ENCODE measurements at places on chromosomes 11 and 22.

DNA sequence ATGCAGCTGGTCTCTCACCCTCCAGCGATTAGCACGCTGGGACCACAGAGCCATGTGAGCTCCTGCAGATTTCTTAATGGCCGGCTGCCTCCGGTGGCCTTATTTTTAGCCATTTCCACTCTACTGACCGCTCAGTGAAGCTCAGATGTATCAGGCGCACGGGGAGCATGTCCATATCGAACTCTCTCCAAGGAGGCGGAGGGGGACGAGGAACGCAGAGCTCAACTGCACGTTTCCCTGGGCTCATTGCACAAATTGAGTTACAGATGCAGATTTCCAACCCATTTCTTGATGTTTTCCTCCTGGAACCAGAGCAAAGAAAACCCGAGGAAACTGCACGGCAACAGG lies 207.1 kb downstream of the CTTN start:
- no peak for DNase-seq

DNA sequence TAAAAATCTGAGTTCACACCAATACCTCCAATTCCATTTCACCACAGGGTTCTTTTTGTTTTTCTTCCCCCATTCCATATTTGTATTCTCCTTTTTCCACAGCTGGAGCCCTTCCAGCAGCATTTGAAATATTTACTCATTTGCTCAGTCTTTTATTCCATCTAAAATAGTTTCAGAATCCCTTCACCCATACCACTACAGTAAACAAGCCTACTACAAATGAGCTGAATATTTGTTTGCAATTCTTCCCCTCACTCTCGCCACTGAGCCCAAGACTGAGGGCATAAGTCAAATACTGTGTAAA lies 46.4 kb downstream of the ZNF143 start:
- no peak for DNase-seq

DNA sequence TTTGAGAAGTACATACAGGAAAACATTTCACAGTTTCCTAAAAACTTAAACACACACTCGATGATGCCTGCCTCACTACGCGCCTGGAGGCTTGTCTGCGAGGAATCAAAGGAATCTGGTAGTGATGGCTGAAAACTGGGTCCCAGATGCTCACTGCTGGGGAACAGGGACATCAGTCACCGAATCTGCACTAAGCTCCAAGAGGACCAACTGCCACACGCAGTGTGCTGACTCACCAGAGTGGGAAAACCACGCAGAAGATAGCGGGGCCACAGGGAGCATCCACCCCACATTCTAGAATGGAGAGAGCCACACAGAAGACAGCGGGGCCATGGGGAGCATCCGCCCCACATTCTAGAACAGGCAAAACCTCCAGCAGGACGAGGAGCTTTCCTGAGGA lies 24.3 kb upstream of the MOB2 start:
- no peak for DNase-seq

DNA sequence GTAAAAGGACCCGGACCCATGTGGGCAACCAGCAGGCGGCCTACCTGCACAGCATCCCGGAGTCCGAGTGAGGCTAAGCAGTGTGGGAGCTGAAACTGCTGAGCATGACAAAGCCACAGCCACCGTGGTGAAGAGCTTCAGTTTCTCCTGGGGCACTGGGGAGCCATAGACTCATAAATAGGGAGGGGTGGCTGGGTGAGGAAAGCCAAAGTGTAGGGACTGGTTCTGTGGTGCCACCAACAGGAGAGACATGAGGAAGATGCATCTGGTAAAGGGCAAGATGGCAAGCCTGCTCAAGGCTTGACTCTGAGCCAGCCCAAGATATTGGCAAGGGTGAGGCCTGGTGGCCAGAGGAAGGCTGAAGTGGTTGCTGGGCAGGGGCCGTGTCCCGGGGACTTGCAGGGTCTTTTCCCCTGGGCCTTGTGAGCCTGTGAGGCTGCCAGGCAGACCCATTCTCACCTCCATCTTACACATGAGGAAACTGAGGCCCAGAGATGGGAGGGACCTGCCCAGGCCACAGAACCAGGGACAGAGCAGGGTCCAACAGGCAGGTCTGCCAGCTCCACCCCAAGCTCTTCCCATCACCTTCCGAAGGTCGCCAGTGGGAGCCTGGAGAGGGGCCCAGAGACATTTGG lies 30.4 kb downstream of the CYTH4 start:
- no peak for DNase-seq

DNA sequence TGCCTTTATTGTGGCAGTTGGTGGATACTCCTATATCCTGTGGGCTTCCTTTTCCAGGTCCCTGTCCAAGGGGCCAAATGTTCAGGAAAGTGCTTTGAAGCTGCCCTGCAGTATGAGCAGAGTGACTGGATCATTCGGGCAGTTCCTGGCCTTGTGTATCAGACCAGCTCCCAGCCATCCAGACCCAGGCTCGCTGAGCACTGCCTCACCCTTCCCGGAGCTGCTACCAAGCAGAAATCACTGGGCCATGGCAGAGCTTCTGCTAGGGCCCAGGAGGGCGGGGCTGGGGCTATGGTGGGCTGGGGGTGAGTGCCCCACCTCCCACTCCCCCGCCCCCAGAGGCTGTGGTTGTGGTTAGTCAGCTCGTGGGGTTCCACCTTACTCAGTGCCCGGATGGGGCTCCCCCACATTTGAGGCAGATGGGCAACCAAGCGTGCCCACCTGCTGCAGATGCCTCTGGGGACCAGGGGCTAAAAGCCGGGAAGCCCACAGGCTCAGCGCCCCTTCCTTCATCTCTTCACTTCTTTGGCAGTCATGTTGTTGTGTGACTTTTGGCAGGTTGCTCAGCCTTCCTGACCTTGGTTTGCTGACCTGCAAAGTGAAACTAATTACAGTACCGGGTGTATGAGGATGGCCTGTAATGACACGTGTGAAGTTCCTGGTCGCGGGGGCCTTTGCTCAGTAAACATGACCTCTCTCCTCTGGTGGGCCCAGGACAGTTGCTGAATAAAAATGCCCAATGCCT lies 2.1 kb upstream of the LRRC32 start:
- DNase-seq = peak; percentile 39

DNA sequence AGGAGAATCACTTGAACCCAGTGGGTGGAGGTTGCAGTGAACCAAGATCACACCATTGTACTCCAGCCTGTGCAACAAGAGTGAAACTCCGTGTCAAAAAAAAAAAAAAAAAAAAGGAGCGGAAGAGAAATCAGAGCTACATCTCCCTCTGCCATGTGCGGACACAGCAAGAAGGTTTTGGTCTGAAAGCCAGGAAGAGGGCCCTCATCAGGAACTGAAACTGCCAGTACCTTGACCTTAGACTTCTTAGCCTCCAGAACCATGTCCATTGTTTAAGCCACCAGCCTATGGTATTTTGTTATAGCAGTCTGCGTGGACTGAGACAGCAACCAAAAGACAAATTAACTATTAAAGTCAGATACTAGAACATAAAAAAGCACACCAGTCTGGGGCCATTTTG lies 41.6 kb downstream of the KREMEN1 start:
- no peak for DNase-seq

DNA sequence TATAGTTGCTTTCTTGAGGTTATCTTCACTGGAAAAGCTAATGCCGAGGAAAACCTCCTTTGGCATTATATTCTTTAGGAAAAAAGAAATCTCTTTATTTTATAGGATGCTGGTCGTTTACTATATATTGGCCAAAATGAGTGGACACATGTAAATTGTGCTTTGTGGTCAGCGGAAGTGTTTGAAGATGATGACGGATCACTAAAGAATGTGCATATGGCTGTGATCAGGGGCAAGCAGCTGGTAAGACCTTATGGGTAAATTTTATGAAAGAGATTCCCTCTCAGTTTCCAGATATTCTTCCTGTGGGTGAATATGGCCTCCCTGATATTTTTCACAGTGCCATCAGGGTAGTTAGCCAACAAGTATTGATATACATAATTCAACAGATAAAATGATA lies 29.4 kb upstream of the TTC36 start:
- no peak for DNase-seq
